ENCODE measurements at places on chromosomes 2 and 18.

DNA sequence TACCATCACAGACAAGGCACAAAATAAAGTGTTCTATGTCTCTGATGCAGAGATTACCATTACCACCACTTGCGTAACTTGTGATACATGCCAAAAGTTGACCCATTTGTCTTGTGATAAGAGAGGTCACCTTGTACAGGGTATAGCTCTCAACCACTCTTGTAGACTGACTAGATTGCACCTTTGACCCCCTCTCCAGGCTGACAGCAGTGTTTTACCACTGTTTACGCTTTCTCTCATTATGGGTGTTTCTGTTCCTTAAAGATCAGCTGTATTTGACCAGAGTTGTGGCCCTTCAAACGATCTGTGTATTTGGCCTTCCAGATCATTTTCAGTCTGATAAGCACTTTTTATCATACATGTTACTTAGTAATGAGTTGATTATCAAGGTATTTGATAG lies 215.7 kb upstream of the HNMT start:
- DNase-seq = no peak

DNA sequence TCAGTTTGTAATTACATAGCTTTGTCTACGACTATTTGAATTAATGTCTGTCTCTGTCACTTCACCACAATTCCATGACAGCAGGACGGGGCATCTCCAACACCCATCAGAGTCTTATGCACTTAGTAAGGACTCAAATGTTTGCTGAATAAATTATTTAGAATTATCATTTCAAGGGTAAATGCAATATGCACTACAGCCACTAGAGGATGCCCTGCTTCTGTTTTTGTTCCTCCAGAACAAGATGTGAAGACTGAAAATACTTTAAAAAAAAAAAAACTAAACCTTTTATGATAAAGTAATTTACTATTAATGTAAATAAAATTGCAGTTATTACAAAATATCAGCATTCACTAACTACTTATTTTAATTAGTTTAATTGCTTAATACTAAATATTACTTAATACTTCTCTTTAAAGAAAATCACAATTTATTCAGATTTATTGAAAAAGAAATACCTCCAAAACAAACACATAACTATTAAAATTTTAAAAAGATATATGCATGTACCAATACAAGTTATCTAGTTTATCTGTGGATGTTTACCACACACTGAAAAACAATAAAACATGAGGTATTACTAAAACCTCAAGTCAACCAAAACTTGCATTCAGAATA lies 3.2 kb downstream of the PIGN start:
- peak; percentile 51 for DNase-seq

DNA sequence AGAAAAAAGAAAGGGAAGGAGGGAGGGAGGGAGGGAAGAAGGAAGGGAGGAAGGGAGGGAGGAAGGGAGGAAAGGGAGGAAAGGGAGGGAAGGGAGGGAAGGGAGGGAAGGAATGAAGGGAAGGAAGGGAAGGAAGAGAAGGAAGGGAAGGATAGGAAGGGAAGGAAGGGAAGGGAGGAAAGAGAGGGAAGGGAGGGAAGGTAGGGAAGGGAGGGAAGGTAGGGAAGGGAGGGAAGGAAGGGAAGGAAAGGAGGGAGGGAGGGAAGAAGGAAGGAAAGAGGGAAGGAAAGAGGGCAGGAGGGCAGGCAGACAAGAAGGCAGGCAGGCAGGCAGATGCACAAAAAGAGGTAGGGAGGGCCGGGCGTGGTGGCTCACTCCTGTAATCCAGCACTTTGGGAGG lies 74.9 kb downstream of the THADA start:
- DNase-seq = no peak

GRCh38 chr2:231706731-231707624 lies 1.3 kb upstream of the PTMA start:
- peak; percentile 99 for DNase-seq

DNA sequence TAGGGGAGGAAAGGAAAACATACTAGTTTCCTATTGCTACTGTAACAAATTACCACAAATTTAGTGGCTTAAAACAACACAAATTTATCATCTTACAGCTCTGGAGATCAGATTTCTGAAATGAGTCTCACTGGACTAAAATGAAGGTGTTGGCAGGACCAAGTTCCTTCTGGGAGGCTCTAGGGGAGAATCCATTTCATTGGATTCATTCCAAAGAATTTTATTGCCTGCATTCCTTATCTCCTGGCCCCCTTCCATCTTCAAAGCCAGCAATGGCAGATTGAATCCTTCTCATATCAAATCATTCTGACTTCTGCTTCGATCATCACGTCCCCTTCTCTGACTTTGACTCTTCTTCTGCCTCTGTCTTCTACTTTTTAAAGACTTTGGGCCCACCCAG lies 250.9 kb downstream of the IRS1 start:
- DNase-seq = no peak

DNA sequence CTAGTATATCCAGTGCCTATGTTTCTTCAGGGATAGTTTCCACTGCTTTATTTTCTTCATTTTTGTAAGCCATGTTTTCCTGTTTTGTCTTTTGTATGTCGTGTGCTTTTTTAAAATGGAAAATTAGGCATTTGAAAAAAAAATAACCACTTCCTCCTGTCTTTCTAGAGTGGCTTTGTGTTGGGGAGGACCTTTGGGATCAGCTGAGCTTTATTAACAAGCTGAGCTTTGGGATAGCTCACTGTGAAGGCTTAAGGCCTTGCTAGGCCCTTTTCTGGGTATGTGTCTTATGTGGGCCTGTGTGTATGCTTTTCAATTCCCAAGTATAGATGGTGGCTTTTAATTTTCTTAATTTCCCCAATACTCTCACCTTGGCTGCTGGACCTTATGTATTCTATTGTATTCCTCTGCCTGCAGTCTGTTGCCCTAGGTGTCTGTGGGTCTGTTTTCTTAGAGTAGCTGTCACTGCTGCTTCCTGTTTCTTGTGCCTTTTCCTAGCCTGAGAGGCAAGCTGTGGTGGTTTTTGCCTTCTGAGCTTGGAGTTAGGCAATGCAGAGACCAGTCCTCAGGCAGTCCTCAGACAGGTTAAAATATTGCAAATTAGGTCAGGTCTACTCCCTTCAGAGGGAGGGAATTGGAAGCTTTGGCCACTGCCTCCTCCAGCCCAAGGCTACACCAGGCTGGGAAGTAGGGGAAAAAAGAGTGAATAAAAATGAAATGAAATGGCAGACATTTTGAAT lies 134.7 kb downstream of the LDLRAD4 start:
- DNase-seq = no peak

- no peak for DNase-seq
These were observed 34.6 kb downstream of the EIPR1 start for GRCh38 chr2:3343012-3343411.

Measured in OCI-LY7 (cell line).